ENCODE measurements at places on chromosomes 6 and 20.

DNA sequence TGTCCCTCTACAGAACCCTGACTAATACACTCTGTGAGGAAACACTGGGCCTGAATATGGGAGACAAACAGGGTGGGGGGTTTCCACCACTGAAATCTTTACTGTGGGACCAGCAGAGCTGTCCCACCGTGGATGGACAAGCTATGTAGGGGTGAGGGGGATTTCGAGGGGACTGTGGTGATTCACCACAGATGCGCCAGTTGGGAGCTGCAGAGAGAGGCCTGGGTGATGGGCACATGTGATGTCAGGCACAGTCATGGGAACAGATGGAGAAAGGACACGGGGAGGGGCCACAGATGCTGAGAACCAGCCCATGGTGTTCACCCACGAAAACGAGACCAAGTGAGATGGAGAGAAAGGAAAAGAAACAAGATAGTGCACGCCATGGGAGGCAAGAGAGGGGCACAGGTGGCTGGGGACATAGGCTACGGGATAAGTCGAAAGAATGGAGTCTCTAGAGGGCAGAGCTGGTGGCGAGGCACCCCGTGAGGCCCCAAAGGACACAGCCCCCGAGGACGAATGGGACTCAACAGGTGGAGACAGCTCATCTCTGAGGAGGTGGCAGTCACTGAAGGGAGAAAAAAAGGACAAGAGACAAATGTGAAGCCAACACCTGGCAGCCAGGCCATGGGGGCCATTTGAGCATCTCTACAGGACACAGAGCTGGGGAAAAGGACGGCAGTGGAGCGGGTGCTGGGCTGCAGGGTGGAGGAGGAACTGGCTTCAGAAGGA, 10.5 kb upstream of the RAMACL start:
- no peak for DNase-seq

DNA sequence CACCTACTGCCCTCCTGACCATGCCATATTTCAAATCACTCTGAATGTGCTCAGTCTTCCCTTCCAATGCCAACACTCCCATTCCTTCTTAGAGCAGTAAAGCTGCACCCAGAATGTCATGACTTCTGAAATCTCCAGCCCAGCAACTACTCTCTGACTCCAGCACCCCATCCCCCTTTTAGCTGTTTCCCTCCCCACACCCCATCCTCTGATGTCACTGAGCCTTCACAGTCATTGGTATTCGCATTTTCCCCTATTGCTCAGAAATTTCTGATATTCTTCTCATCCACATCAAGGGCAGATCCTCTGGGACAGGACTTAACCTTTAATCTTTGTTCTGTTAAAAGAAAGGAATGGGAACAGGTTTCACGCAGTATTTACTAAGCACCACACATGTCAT, 67.1 kb upstream of the SLC4A11 start:
- DNase-seq: no peak

DNA sequence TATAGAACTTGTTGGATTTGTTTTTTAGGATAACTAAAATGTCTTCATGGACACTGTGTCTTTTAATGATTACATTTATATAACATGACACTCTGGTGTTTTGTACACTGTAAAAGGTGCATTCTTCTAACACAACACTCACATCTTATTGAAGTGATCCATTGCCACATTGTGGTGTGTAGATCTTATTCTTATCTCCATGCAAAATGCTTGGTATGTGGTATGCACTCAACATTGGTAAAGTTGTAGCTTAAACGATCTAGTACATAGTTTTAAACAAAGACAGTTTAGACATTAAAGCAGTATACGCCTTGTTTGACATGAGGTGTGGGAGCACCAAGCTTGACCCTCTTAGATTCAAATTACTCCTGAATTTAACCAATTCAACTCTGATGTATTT, 84.7 kb downstream of the SASH1 start:
- no peak for DNase-seq

- no peak for DNase-seq
Observed at GRCh38 chr6:52994031-52994838, 849 bp downstream of the GSTA4 start.

DNA sequence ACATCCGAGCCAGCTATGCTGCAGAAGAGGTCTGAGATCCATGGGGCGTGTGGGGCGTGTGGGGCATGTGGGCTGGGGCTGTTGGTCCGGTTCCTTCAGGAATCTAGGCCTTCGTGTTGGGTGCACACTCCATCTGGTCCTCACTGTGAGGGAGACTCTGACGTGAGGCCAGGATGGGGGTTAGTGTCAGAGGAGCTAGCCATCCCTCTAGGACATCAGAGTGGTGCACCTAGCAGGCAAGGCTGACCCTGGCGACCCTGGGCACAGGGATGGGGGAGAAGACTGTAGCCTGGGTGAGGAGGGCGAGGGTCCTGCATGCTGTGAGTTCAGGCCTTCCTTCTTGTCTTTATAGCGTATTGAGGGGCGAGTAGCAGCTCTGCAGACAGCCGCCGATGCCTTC, 8.7 kb upstream of the PTPRA start:
- no peak for DNase-seq

- no peak for DNase-seq
Observed at GRCh38 chr6:72813807-72814596, 192.1 kb downstream of the KCNQ5 start.

- DNase-seq: no peak
Observed at GRCh38 chr20:16419138-16419715, 154.0 kb downstream of the KIF16B start.

- no peak for DNase-seq
Observed at GRCh38 chr6:99912657-99913056, 81.4 kb downstream of the MCHR2 start.

- DNase-seq: no peak
Observed at GRCh38 chr6:6918216-6918983, 189.4 kb upstream of the RREB1 start.

- no peak for DNase-seq
Observed at GRCh38 chr20:24366336-24367004, 103.0 kb upstream of the SYNDIG1 start.

DNA sequence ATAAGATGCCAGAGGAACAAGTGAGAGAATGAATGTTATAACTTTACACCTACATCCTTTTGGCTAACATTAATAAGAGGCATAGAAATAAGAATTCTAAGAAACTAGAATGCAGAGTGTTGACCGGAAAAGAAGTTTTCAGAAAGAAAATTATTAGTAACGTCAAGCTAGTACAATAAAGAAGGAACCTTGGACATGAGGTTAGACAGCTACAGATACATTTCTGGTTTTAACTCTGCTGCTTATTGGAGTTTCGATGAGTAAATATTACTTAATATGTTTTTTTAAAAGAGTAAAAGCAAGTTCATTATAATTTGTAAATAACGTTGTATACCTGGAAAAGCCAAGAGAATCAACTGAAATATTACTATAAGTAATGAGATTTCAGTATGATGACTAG, 22.7 kb downstream of the TAB2 start:
- DNase-seq: no peak

- DNase-seq: no peak
Observed at GRCh38 chr6:111765763-111766162, 107.5 kb downstream of the FYN start.

DNA sequence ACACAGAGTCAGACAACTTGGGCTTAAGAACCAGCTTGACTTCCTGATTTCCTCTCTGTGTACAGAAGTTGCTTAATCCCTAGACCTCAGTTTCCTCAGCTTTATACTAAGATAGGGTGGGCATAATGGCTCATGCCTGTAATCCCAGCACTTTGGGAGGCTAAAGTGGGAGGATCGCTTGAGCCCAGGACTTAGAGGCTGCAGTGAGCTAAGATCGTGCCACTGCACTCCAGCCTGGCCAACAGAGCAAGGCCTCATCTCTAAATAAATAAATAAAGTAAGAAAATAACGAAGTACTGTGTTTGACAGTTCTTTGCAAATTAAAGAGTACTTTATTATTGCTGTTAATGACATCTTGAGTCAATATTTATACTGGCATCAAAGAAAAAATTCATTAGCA, 41.7 kb downstream of the CNKSR3 start:
- DNase-seq: no peak

DNA sequence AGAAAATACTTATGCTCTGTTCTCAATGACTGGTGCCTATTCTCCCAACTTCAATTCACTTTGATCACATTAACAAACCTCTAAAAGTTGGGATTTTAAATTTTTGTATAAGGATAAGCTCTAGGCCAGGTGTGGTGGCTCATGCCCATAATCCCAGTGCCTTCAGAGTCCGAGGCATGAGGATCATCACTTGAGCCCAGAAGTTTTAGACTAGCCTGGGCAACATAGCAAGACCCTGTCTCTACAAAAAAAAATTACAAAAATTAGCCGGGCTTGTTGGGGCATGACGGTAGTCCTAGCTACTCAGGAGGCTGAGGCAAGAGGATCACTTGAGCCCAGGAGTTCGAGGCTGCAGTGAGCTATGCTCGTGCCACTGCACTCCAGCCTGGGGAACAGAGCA, 3.9 kb downstream of the SSR1 start:
- DNase-seq: no peak

DNA sequence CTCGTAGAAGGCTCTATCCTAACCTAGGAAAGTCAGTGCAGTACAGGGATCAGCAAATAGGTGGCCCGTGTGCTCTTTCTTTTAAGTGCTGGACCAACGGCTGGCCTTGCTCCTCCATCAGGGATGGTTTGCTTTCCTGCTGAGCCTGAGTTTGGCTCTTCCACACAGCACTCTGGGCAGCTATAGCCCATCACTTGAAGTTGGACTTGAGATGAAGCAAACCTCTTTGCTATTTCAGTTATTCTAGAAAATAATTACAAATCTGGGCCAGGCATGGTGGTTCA, 66.9 kb upstream of the KCNK16 start:
- no peak for DNase-seq

- no peak for DNase-seq
Observed at GRCh38 chr6:149714442-149714841, 3.5 kb downstream of the LATS1 start.
